ENCODE measurements at places on chromosomes 1 and 21. TPM values are rescaled to one million over a fixed set of nuclear protein-coding genes. Genes with fewer than 3 reads are reported as not detected.

Gene SH2D5
- total RNA-seq: not detected

Gene S100A4
- total RNA-seq: 514 TPM

Gene NBPF3
- total RNA-seq: 4.2 TPM

Gene TAS1R3
- total RNA-seq: 0.14 TPM

Gene RAB42
- total RNA-seq: 0.95 TPM

DNA sequence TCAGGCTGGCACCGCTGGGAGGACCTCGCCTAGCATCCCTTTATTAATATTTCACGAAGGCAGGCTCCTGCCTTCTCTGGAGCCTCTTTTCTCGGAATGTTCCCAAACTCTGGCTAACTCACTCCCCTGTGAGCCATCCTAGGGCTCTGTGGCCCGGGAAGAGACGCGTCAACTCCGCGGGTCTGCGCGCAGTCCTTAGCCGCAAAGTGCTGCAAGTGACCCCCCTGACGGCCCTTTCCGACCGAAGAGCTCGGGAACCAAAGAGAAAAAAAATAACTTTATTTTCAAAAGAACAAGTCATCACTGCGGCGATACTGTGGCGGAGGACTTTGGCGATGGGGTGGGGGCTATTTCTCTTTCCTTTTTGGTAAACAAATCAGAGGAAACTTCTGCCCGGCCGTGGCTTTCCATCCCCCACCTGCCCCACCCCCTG lies 14.6 kb downstream of the NR5A2 start:
- no peak for DNase-seq

GRCh38 chr1:93033785-93034184 lies 45.3 kb upstream of the MTF2 start:
- DNase-seq: no peak

- DNase-seq: no peak
Observed at GRCh38 chr1:43505077-43505780, 25.5 kb upstream of the PTPRF start.

DNA sequence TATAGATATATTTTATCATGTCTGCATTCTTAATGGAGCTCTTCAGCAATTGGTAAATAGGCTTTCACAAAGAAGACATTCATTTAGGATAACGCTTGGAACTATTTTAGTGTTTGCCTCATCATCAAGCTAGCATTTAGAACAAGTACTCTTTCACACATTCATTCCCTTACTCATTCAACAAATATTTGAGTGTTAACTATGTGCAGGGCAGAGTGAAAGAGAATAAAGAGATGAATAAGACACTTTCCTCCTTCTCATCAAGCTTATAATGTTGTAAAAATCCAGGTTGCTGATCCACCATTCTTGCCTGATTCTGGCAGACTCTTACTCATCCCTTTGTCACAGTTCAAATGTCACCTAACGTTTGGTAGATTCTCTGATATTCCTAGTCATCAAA lies 386.3 kb upstream of the BEND5 start:
- no peak for DNase-seq

GRCh38 chr1:215830226-215830810 lies 263.2 kb downstream of the KCTD3 start:
- DNase-seq: no peak

DNA sequence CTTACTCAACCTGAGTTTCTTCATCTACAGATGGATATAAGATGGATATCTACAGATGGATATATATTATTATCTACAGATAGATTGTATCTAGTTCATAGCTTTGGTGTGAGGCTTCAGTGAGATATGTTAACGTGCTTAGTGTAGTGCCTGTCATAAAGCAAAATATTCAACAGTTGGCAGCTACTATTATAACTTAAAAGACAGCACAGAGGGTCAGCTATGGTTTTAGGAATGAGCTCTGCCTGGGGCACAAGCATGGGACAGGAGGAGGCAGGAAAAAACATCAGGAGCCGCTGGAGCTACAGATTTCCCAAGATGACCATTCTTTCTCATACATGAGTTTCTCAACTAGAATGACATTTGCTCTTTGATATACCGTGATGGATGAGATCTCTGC lies 1.3 kb upstream of the CYB5R1 start:
- no peak for DNase-seq

GRCh38 chr1:192639607-192640368 lies 3.8 kb downstream of the RGS13 start:
- no peak for DNase-seq

DNA sequence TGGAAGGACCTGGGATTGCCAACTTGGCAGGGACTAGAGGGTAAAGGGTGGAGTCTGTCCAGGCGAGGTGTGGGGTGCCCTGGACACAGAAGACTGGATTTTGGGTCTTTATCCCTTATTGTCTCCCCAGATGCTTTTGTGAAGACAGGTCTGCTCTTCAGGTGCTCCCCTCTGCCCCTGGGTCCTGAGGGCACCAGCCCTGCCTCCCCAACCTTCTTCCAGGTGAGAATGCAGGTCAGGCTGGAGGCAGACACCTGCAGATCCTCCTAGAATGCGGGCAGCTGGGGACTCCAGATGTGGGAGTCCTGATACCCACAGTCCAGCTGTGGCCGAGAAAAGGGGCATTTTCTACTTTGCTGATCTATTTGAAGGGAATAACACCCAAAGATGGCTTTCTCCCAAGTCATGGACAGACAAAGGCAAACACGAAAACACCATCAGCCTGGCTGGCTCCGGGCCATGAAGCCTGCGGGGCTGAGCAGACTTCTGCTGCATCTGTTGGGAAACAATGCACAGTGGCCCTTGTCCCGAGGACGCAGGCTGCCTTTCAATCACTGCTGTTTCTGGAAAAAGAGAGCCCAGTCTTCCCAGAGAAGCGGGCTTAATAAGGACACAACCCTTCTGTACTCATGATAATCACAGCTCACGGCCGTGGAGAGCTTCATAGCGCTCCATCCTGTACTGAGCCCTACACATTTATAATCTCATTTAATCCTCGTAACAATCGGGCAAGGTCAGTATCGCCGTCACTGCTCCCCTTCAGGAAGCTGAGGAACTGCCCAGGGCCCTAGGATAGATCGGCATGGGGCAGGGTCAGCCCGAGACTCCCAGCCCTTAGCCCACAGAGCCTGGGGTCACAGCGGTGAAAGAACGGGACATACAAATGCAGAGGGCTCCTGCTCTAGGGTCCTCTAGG lies 62.0 kb upstream of the ABCG1 start:
- DNase-seq: no peak
